ENCODE measurements at places on chromosomes 3 and 15.

- no peak for DNase-seq
Measured at GRCh38 chr3:69932501-69932900, 67.0 kb upstream of the SAMMSON start.

GRCh38 chr3:190619353-190619752, 105.5 kb downstream of the IL1RAP start:
- no peak for DNase-seq

DNA sequence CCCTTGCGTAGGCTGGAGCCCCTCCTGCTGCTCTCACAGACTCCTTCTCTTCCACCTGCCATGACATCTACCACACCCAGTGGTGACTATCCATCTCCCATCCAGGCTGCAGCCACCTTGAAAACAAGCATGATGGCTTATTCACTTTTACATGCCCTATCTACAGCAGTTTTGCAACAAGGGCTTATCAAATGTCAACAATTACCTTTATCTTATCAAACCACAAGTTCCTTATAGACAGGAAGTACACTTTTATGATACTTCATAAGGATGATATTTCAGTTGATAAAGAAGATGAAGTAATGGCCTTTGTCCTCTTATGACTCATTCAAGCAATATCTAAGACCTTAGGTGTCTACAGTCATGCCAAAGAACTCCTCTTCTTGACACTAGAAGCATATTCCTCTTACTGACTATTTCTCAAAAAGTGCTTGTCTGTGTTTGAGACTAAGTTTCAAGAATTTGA, 125.3 kb upstream of the SPRED1 start:
- DNase-seq, result no peak

DNA sequence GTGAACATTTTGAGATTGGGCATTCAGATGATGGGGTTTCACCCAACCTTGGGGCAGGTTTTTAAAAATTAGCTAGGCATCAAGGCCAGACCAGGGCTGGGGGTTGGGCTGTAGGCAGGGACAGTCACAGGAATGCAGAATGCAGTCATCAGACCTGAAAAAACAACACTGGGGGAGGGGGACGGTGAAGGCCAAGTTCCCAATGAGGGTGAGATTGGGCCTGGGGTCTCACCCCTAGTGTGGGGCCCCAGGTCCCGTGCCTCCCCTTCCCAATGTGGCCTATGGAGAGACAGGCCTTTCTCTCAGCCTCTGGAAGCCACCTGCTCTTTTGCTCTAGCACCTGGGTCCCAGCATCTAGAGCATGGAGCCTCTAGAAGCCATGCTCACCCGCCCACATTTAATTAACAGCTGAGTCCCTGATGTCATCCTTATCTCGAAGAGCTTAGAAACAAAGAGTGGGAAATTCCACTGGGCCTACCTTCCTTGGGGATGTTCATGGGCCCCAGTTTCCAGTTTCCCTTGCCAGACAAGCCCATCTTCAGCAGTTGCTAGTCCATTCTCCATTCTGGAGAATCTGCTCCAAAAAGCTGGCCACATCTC, 6.1 kb downstream of the RHO start:
- no peak for DNase-seq

DNA sequence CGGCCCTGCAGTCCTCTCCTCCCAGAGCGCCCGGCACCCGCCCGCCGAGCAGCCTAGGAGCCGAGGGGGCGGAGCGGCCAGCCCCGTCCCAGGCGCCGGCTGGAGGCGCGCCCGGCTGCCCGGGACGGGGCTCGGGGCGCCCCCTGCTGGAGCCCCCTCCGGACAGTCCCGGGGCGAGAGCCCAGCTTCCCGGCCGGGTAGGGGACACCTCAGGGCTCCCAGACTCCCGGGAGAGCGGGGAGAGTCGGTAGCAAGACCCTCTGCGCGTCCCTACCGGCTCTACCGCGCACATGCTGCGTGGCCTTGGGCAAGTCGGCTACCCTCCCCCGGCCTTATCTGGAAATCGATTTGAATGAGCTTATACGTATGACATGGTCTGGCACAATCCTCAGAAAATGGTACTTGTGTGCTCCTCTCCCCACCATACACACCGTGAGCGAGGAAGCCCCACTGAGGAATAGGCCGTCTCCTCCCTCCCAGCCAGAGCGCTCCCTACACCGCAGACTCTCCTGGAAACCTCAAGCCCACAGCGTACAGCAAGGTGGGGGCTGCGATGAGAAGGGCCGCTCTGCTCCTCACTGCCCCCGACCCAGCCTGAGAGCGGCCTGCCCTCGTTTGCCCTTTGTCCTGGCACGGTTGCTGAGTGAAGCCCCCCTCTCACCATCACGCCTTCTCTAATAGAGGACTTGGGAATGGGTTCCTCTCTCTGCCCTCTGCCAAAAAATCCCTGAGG, at the start of gene DAPK2:
DAPK2 (minus strand) TSS at position 65 of the 733 bp plus-strand sequence. CDS start 6,224 bp downstream, outside the sequence.
- DNase-seq, result peak; percentile 27

GRCh38 chr3:89851974-89852621, 744.7 kb downstream of the EPHA3 start:
- no peak for DNase-seq

GRCh38 chr3:195916991-195917390, 8.6 kb upstream of the TNK2 start:
- DNase-seq, result no peak

DNA sequence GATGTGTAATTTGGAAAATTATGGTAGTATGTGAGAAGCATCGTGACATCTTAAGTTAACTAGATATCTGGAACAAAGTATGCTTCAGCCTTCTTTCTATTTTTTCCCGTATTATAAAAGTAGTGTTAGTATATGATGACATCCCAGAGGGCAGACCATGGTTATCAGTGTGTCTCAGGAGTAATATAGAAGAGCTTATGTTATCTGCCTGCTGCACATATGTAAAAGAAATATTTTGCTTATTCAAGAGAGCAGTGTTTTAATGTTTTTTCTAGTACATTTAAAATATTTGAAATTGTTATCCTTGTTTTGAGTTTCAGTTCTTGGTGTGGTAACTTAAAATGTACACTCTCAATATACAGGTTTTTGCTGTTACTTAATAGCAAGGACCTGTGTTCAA, 24.1 kb downstream of the PLCL2 start:
- no peak for DNase-seq

- DNase-seq, result no peak
Measured at GRCh38 chr3:170496026-170496867, 77.6 kb downstream of the CLDN11 start.

DNA sequence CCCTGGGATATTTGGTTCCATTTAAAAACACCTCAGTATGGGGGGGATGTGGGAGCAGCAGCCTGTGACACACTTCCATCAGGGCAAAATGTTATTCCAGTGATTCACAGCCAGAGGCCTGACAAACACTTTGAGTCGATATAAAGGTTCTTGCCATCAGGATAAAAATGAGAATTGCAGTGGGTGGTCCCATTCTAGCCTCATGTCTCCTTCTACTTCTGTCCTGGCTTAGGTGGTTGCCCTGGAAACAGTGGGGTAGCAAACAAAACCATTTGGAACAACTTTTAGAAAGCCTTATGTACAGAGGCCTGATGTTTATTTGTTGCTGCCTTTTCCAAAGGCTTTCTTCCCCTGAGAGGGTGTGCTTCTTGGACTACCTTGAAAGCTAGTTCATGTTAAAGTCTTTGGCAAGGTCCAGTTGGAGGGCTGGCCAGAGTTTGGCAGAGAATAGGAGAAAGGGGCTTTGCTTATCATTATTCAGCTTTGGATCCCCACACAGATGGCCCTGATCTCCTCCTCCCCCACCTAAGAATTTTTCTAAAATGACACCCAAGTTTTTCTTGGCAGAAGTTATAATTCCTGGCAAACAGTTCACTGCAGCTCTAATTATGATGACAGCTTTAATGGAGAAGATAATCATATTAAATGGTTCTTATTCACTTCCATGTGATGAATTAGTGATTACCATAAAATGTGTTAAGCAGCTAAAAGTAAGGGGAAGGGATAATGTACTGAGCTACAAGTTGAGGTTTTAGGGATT, 84.2 kb upstream of the ZNF280D start:
- DNase-seq, result no peak

- DNase-seq, result no peak
Measured at GRCh38 chr3:123129532-123129931, 62.7 kb downstream of the PDIA5 start.

- no peak for DNase-seq
Measured at GRCh38 chr3:194982472-194982871, 288.5 kb downstream of the XXYLT1 start.

DNA sequence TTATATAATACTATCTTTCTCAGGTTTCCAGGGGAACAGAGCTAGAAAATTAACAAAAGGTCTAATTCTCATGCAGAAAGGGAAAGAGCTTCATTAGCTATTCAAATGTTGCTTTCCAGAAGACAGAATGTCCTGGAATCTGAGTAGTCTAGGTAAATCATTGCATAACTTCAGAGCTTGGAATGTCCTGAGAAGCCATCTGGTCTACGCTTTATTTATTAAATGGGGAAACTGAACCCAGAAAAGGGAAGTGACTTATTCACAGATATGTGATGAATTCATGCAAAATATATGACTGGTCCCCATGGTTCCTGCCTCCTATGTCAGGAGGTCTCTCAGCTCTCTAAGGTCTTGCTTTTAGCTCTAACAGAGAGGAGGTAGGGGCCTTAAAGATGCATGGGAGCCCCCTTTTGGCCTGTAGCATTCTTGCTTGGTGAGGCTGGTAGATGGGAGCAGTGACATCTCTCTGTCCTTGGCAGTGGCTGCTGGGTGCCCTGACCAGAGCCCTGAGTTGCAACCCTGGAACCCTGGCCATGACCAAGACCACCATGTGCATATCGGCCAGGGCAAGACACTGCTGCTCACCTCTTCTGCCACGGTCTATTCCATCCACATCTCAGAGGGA, 99.2 kb downstream of the CEMIP start:
- DNase-seq, result no peak

- DNase-seq, result no peak
Measured at GRCh38 chr3:101806491-101806890, 27.5 kb downstream of the NXPE3 start.

GRCh38 chr3:100075851-100076730, 38.2 kb downstream of the FILIP1L start:
- no peak for DNase-seq

DNA sequence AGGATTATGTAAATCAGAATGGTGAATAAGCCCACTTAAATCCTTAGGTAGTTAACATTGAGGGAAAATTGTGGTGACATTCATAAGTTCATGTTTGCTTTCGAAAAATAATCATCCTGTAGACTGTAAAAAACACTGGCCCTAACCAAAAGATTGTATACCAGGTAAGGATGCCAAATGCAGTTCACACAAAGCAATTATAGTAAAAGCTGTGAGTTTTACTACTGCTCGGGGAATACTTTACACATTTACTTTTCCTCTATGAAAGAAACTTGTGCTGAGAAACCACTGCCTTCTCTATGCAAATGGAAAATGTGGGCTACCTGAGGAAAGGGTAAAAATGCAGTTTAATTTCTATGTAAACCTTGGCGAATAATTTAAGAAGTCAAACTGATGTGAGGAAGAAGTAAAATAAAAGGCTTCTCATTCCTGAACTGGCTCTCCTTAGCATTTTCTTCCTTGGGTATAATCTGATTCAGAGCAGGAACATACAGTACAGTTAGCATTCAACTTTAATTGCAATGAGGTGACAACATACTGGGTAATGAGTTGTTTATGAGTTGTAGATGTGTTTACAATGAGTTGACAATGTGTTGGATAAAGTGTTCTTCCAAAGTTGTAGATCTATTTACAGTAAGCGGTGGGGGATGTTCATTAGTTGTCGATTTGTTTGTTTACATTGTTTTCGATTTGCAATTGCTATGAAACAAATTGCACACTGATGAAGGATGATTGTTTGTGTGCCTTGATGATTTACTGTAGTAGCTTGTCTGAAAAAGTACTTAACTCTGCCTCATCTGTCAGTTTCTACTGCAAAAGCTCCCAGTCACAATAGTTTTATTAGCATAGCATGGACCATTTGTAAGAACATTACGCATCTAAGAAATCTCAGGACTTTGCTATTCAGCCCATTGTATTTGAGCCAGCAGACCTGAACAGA, 453.0 kb upstream of the DPH6 start:
- DNase-seq, result no peak

DNA sequence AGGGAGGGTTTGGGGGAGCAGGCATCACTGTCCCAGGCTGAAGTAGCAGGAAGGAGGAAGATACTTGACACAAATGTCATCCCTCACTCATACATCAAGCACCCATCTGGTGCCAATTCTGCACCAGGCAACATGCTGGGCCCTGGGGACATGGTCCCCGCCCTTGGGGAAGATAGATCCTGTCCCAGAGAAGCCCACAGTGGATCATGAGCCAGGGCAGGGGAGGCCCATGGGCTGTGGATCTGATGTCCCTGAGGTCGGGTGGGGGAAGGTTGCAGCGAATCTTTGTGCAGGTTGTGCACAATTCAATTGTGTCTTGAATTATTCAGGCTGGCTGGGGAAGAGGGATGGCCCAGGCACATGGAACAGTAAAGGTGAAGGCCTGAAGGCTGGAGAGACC, 6.4 kb upstream of the CCDC33 start:
- no peak for DNase-seq

DNA sequence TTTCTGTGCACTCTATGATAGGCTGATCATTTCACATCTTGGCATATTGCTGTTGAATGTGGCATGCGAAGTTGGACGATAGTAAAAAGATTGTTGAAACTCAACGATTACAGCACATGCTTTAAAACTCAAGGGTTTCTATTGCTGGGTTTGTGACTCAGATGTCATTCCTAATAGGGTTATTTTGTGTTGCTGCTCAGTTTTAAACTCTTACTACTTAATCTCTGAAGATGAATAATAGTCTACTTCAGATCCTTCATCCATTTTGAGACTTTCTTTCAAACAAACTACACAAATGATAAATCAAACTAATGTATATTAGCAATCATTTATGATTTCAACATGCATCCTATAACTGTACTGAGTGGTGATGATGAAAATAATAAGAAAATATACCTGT, 71.3 kb upstream of the MBNL1 start:
- DNase-seq, result no peak

GRCh38 chr3:54299169-54299935, 177.0 kb downstream of the CACNA2D3 start:
- DNase-seq, result no peak

DNA sequence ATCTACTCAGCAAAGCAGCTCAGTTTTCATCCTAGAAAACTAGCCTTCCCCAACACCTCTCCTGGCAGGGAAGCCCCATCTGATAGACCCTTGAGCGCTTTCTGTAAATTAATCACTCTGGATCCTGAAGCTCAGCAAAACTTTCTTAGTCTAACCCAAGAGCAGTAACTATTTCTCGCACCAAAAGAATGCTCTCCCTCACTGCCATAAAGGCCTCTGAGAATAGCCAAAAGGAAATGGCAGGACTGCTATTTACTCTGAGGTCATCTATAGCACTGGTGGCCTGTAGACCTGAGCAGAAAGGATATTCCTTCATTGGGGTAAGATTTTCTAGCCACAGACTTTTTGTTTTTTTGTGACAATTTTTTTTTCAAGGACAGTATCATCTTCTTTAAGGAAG, 345.8 kb upstream of the ADAMTS9 start:
- DNase-seq, result no peak

- DNase-seq, result no peak
Measured at GRCh38 chr3:74127256-74127655, 487.2 kb downstream of the CNTN3 start.

All from stimulated activated CD8-positive, alpha-beta memory T cell treated with anti-CD3 and anti-CD28 coated beads, Interleukin-4, amount 100 ng/mL, for 4 hours (primary cell).